ENCODE measurements at places on chromosomes 3 and 15.

GRCh38 chr15:40932649-40933516, 3.7 kb downstream of the DLL4 start:
- DNase-seq = no peak

GRCh38 chr15:72229076-72229946, 1.7 kb downstream of the PKM start:
- peak; percentile 35 for DNase-seq

- no peak for DNase-seq
Observed at GRCh38 chr3:113546414-113546893, 14.1 kb downstream of the SIDT1 start.

GRCh38 chr3:82085356-82085755, 323.9 kb upstream of the GBE1 start:
- DNase-seq = no peak

- DNase-seq = no peak
Observed at GRCh38 chr3:38608086-38608775, 41.3 kb downstream of the SCN5A start.

GRCh38 chr3:134378384-134378783, 4.1 kb upstream of the AMOTL2 start:
- peak; percentile 57 for DNase-seq

DNA sequence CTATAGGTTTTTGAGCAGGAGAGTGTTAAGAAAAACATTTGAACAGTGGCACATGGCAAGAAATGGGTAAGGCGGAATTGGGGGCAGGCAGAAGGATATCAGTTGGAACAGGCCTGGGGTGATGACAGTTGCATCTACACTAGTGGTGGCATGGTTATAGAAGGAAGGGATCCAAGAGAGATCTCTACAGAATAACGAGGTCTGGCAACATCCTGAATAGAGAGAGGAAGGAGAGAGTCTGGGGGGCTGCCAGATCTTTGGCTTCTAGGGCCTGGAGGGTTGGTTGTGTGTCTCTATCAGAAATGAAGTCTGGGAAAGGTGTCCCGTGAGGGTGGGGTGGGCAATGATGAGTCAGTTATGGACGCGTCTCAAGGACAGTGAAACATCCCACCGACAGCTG, 26.3 kb downstream of the FSTL1 start:
- no peak for DNase-seq

GRCh38 chr15:38187630-38188313, 64.9 kb upstream of the SPRED1 start:
- DNase-seq = no peak

DNA sequence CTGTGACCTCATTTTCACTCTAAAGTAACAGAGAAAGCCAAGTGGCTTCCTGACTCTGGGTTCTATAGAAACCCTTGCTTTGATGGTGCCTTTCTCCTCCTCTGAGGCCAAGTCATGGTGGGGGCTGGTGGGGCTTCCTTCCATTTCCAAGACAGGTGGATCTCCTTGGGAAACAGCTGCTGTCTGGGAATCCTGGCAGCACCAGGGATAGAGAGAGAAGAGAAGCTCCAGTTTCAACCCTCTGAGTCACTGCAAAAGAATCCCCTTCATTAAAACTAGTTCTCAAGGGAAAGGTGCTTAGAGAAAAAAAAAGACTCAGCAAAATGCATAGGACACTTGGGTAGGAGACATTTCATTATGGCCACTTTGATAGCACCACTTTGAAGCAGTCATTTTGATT, 614.4 kb downstream of the FHIT start:
- peak; percentile 9 for DNase-seq

- peak; percentile 89 for DNase-seq
Observed at GRCh38 chr15:49902685-49903501, 216.1 kb downstream of the ATP8B4 start.

DNA sequence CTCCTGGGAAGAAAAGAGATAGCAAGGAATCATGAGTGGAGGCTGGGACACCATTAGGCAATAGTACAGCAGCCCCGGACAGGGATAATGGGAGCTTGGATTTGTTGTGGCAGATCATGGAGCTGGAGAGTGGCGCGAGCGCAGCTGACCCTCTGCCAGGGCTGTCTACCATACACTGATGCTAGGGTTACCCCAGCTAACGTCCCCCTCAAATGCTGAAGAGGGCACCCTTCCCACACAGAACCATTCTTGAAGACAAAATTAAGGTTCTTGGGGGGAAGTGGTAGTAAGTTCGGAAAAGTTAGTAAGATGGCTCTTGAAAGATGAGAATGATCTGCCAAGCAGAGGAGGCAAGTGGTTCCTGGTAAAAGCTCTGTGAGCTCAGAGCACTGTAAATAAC, 61.1 kb downstream of the ST3GAL6 start:
- peak; percentile 33 for DNase-seq

DNA sequence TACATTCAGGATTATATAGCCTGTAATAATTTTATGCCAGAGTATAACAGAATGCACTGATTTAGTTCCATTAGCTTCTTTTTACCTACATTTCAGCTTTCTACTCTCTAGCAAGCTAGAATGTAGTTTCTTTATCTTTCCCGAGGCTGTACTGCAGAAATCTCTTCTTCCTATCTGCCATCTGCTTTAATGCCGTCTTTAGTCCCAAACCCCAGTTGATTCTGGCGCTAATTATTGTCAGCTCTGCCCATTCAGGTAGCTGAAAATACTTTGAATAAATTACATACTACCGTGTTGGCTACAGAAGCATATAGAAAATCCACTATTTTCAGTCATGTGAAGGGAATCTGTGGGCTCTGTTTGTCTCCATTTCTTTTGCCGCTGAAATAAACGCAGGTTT, 706.7 kb downstream of the NTRK3 start:
- no peak for DNase-seq

DNA sequence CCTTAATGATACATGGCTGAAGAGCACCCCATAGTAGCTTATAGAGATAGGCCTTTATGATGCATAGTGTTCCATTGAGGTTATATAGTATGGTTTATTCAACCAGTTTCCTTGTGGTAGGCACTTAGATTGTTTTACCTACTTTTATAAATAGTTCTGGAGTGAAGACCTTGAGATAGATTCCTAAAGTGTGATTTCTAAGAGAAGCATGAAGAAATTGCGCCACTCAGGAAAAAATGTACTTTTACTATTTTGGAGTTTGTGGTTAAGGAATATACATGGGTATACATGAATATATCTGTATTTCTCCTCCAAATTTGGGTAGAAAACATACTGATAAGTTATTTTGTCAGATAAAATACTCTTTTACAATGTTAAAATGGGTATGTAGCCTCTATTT, 70.5 kb downstream of the CHD2 start:
- DNase-seq = peak; percentile 35

- DNase-seq = no peak
Observed at GRCh38 chr3:63800097-63800496, 19.0 kb upstream of the C3orf49 start.

- DNase-seq = no peak
Observed at GRCh38 chr3:124587053-124587408, 143.2 kb upstream of the UMPS start.

DNA sequence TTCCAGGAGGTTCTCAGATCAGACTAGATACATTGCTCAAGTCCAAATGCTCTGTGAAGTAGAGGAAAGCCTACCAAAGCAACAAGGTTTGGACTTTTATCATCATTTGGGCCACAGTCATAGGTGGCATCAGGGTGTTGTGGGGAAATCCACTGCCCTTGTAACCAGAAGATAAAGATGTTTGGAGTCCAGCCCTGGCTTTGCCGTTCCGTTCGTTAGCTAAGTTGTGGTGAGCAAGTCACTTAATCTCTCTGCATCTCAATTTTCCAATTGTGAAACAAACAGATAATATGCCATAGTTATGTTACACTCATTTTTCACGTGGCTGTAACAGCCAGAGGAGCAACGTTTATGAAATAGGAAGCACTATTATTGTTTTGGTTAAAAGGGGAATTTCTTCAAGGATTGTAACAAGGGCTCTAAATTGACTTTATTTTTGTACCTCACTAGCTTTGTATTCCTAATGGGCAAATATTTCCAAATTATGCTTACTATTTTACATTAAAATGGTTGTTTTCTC, 125.6 kb downstream of the CD47 start:
- no peak for DNase-seq

- no peak for DNase-seq
Observed at GRCh38 chr3:110813541-110813940, 258.1 kb upstream of the NECTIN3 start.

DNA sequence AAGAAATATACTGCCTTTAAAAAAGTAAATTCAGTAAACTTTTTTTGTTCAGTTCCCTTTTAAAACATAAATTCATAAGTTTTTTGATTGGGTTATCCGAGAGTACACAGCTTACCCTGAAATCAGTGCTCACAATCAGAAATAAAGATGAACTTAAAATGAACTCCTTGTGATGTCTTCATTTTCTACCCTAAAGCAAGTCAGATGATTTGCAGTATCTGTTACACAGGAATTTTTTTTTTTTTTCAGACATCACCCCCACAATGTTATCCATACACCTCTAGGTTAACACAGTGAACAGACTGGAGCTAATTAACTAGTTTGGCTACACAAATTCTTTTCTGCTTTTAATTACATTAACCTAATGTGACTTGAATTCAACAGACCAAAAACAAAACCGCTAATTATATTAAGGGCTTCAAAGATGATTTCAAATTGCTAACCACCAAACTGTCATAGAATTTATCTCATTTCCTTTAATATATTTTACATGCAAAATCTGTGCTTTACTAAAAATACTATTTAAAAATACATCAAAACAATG, 1042.0 kb downstream of the ROBO1 start:
- peak; percentile 56 for DNase-seq

DNA sequence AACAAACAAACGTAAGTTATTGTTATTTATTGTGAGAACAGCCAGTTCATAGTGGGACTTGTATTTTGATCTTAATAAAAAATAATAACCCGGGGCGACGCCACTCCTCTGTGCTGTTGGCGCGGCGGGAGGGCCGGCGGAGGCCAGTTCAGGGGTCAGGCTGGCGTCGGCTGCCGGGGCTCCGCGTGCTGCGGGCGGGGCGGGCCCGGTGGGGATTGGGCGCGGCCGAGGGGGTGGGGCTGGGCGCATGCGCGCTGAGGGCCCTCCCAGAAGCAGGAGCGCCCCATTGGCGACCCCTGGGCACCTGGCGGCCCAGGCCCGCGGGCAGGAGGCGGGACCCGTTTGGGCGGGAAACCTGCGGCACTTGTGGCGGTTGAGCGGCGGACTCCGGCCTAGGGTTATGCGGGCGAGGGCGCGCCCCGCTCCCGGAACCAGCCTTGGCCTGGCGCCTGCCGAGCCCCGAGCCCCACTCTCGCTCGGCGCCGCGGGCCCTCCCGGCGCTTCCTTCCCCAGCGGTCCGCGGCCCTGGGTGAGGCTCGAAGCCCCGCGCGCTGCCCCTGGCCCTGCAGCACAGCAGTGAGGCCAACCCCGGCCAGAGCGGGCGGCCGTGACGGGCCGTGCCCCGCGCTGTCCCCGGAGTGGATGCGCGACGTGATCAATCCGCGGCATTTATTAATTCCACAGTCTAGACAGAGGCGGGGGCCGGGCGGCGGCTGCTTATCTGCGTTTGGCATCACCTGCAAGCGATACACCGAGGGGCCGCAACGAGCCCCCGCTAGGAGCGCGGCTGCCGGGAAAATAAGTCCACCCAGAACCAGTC, 6.0 kb downstream of the ISL2 start:
- DNase-seq = no peak

DNA sequence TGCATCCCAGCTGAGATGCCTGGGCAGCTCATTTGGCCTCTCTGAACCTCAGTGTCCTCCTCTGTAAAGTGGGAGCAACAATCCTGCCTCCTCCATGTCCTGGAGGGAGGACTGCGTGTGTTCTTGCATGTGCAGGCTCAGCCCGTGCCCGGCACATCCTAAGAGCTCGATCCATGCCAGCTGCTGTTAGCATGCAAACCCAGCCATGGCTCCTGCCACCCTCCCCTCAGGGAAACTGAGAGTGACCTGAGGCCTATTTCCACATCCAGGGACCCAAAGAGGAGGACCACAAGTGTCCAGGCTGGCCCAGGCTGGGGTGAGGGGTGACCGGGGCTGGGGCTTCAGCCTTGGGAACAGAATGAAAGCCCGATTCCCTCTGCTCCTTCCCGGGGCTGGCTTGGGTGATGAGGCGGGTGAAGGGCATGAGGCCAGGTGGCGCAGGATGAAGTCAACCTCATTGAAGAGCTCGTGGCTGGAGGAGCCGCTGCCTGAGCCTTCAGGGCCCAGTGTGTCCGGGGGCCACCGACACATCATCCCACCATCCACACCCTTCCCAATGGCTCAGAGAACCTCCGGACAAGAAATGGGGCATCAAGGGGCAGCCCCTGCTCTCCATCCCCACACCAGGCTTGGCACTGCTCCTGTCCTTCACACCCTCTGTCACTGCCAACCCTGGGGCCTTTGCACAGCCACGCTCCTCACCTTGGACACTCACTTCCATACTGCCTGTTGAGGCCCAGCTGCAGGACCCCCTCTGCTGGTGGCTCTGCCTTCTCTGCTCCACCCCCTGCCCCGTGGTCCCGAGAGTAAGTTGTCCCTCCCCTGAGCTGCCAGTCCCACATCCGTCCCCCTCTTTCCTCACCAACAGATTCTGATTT, 42.5 kb downstream of the ADAMTS7 start:
- no peak for DNase-seq
